Stimulated activated CD4-positive, alpha-beta T cell treated with anti-CD3 and anti-CD28 coated beads, Interleukin-1b, Interleukin-23, amount 100 ng/mL, for 1 hour (primary cell): ENCODE measurements at places on chromosomes 4 and X.

DNA sequence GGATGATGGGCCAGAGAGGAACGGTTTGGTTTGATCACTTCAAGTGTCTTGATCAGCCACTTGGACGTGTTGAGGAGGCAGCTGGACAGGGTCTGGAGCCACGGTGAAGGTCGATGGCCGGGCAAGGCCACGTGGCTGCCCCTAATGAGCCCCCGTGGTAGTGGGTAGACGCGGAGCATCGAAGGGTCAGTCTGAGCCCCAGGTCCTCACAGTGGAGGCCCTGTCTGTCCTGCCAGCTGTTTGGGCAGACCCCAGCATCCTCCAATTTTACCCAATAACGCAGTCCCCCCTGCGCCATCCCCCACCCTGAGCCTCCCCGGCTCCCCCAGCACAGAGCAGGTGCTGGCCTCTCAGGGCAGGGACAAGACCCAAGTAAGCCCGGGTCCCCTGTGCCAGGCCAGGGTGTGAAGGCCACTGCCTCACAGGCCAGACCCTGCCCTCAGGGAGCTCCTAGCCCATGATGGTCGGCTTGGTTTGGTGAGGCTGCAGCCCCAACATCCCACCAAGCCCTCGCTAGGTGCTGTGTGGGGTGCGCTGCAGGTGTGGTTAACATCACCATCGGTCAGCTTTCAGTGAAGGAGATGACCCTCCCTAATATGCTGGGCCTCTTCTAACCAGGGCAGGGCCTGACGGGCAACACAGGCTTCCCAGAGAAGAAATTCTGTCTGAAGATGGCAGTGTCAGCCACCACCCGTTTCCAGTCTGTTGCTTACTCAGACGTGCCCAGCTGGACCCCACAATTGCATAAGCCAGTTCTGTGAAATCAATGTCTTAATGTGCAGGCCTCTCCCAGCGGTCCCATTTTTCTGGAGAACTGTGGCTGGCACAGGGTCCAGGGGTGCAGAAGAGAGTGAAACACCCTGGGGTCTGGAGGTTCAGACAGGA lies 40.5 kb upstream of the NKX1-1 start:
- DNase-seq: no peak

- DNase-seq: no peak
These were observed 12.9 kb upstream of the WDR19 start for GRCh38 chr4:39169426-39169825.

DNA sequence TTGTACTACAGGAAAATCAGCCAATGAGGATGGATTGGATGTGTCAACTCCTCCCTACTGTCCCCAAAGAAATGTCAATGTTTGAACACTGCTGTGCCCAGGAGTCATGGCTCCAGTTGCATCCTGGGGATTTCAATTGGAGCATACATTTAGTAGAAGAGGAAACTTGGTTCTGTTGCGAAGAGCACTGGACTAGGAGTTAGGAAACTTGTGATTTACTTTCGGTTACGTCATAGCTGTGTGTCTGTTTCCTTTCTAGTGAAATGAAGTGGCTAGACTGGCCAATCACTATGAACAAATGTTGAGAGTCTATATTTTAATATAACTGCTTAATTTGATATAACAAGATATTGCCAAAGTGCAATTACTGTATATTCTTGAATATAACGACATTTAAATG lies 35.2 kb downstream of the ARL9 start:
- DNase-seq: no peak

DNA sequence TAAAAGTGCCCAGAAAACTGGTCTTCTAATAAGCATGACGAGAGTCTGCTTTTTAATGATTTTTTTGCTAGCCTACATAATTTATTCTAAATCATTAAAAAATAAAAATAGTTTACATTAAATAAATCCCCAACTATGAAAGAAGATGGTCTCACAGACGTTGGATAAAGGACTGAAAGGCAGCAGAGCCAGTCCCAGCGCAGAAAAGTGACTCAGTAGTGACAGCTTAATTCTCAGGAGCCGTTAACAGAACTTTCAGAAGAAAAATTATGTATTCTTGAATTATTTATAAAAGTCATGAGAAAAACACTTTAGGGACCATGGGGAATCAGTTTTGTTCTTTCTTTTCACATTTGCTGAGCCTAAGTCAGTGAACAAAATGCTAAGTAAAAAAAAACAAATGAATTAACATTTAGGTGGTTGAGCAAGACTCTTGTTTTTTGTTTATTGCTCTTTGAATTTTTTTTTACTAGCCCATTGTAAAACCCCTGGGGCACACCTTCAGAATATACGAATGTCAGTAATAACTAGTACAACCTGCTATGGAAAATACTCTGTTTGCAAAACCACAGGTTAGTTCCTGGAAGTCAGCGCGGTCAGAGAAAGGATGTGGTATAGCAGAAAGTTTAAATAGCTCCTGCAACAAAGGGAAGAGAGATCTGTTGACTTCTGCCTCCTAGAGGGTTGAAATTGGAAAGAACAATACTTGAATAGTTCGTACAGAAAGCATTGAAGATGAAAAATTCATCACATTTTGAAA lies 50.4 kb upstream of the CCDC160 start:
- DNase-seq: peak; percentile 0

- DNase-seq: no peak
These were observed 136.4 kb downstream of the REPS2 start for GRCh38 chrX:17082831-17083230.

GRCh38 chr4:142866685-142867084 lies 20.6 kb upstream of the INPP4B start:
- DNase-seq: no peak

GRCh38 chrX:149682031-149682430 lies 29.8 kb upstream of the MAGEA11 start:
- DNase-seq: no peak
